ENCODE measurements at places on chromosomes 7 and 10. TPM values are rescaled to one million over a fixed set of nuclear protein-coding genes. Genes with fewer than 3 reads are reported as not detected.

LEP gene
- not detected for total RNA-seq

CHST3 gene
- 0.07 TPM for total RNA-seq

CRPPA gene
- 1.8 TPM for total RNA-seq

SLIT1 gene
- total RNA-seq: not detected

MBL2 gene
- not detected for total RNA-seq

ZMIZ1 gene
- 34.7 TPM for total RNA-seq

AFAP1L2 gene
- 1.6 TPM for total RNA-seq

CCNJ gene
- 9.4 TPM for total RNA-seq

LRIT1 gene
- total RNA-seq: not detected

FZD8 gene
- total RNA-seq: 0.55 TPM

BCL7B gene
- total RNA-seq: 68.9 TPM

VTI1A gene
- 40.1 TPM for total RNA-seq

MINPP1 gene
- 17.0 TPM for total RNA-seq

FAM25C gene
- not detected for total RNA-seq

CLRN3 gene
- not detected for total RNA-seq

WDR37 gene
- 14.5 TPM for total RNA-seq
